NCI-H345 (cell line): ENCODE measurements at places on chromosomes 1 and 21.

GRCh38 chr1:19432943-19433718, 52.2 kb downstream of the CAPZB start:
- no peak for DNase-seq

DNA sequence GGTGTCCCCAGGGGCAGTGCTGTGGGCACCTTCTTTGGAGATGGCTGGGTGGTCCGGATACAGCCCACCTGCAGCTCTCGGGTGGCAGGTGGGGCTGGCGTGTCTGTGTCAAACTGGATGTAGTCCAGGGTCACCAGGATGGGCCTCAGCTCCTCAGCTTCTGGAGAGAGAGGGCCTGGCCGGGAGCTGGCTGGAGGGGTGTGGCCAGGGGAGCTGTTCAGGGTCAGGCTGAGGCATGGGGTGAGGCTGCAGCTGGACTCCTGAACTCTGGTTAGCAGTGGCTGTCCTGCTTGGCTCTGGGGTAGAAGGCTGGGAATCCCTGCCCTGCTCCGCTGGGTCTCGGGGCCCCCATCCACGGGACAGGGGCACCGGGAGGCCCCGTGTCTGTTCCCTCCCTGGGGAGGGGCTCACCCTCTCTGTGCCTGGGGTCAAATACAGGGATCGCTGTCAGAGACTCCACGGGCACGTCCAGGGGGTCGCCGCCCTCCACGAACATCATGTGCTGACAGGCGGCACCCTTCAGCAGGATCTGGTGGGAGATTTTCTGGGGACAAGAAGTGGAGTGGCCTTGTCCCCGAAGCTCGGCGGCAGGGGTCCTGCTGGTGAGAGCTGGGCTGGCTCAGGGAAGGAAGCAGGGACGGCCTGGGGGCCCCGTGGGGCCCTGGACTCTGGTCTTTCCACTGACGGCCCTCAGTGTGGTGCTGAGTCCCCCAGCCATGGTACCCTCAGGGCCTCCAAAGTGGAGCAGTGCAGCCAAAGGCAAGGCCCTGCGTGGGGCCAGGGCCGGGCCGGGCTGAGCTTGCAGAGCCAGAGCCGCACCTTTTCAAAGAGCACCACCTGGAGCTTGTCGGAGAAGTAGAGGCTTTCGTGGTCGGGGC, 4.1 kb upstream of the TMEM52 start:
- DNase-seq = no peak

GRCh38 chr1:165253818-165254254, 102.7 kb downstream of the LMX1A start:
- DNase-seq = no peak

DNA sequence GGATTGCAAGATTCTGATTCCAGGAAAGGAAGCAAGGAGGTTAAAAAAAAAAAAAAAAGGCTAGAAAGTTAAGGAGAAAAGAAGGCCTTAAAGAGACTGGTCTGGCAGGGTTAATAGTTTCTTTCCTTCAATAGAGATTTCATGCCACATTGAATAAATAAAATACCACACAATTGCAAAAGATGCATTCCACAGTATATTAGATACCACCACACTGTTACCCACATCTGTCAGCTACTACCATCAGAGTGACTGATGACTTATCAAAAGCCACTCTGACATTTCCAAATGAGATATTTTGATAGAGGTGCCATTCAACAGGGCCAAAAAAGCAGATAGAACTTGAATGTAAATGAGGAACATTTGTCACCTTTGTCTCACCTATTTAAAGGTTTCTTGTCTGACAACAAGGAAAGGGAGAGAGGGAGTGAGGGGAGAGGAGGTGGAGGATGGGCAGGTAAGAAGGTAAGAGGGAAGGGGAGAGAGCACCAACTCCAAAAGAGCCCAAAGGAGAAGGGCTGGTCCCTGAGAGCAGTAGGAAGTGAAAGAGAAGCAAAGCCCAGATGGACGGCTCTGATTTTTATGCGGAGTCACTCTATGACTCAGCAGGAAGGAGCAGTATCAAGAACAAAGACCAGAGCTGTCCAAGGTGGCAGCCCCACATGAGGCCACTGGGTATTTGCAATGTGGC, 38.3 kb downstream of the LRRN2 start:
- DNase-seq = no peak

DNA sequence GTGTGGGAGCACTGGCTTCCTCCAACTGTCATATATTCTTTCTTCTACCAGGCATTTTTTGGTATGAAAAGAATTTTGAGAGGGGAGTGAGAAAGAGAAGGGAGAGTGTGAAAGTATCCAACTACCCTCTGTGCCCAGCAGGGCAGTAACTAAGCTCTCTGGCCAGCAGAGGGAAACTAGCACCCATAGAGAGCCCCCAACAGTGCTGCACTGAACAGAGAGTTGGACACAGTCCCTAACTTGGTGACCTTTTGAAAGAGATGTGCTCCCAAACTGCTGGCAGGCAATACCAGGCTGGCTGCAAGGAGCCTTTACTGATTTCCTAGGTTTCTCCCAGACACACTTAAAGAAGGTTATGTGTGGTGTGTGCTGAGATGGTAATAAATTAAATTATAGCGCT, 118.8 kb upstream of the PBX1 start:
- no peak for DNase-seq

GRCh38 chr1:227789084-227790033, 26.1 kb upstream of the PRSS38 start:
- no peak for DNase-seq

GRCh38 chr1:183585038-183585437, 5.2 kb downstream of the NCF2 start:
- DNase-seq = no peak

GRCh38 chr1:211938561-211938997, 96.8 kb downstream of the INTS7 start:
- no peak for DNase-seq

GRCh38 chr1:201260648-201261311, 22.5 kb upstream of the PKP1 start:
- no peak for DNase-seq

- no peak for DNase-seq
Measured at GRCh38 chr1:220889333-220889732, 10.1 kb downstream of the HLX start.

GRCh38 chr1:215243345-215244054, 161.0 kb downstream of the KCNK2 start:
- DNase-seq = no peak

DNA sequence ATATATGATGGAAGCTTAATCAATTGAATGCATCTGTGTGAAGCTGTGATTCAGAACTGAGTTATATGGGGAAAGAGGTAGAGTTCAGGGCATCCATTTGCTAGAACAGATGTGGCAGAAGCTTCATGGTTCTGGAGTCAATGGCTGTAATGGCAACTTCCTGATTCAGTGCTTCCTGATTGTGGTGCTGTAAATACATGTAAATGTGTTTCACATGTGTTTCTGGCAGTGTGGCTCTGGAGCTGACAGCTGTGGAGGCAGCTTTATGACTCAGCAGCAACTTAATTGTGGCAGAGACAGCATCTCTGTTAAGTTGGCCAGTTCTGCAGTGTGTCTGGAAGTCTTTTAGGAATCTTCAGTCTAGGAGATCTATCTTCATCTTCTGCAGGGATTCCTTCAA, 226.6 kb upstream of the ZRANB2 start:
- no peak for DNase-seq

- DNase-seq = peak; percentile 90
Measured at GRCh38 chr1:29096231-29096886, 27.3 kb downstream of the TMEM200B start.
